ENCODE measurements at places on chromosomes 4 and X.

GRCh38 chr4:154478547-154478946 lies 13.1 kb downstream of the DCHS2 start:
- no peak for DNase-seq

DNA sequence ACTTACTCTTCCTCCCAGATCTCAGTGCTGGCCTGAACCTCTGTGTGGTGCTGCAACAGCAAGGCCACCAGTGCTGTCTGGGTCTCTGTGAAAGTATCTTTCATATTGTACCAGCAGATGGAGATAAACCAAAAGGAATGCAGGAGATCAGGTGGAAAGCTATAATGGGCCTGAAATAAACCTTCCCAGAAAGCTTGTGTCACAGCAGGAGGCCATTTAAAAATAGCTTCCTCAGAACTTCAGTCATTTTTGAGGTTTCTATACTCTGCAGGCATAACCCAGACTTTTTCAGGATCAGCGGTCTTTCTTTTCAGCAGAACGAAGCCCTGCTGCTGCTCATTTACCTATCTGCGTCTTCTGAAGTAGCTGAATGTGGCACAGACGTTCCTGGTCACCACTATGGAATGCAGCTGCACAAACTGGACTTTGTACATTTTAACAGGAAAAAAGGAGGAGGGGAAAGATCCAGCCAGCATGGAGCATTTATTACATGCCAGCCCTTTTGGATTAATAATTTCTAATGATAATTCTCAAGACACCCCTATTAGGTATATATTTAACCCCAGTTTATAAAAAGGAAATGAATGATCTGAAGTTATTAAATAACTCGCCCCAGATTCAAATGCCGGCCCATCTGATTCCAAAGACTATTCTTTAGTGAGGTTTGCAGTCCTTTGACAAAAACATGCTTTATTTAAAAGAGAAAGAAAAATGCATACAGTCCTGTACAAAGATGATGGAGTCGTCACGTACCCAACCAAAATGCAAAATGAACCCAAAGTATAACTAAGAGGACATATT lies 119.7 kb downstream of the NFKB1 start:
- peak; percentile 72 for DNase-seq

GRCh38 chrX:55102754-55103153 lies 13.9 kb downstream of the PAGE2 start:
- no peak for DNase-seq

DNA sequence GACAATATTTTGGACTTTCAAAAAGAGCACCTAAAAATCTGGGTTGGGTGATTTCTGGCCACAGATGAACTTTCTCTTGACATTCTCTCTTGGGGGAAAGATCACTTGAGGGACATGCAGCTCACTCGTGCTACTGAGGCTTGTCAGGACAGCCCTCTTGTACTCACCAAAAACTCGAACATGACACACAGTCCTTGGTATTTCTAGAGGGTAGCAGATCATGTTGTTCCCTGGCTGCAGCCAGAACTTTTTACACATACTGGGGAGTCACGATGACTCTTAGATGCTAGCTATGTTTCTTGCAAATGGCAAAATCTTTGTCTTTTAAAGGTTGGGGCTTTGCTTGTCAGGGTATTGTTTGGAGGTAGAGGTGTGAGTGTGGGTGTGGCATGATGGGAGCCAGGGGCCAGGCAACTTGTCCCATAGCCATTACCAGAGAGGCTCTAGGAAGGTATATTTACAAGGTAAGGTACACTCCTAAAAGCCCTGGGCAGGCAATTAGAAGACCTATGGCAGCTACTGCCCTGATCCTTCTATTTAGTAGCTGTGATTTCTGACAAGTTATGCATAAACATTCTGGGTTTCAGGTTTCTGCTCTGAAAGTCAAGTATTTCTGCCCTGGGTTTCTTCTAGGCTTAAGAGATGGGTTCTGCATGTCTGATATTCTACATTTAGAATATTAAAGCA lies 241.7 kb upstream of the TLL1 start:
- no peak for DNase-seq

DNA sequence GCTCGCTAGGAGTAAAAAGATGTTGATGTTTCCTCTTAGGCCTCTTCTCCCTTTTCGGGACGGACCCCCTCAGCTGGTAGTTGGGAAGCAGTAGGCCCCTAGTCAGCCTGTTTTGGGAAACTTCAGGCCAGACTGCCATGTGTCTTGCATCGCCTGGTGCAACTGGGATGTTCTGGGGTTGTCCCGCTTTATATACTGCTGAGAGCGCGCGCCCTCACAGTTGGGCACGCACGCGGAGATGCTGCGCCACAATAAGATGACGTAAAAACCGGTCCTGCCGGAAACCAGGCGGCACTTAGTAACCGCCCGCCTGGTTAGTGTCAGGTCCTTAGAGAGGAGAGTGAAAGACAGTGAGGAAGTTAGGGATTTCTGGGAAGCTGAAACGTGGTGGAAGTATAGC lies 231.3 kb upstream of the CT83 start:
- no peak for DNase-seq

- no peak for DNase-seq
These were observed 36.8 kb upstream of the ARSD start for GRCh38 chrX:2965965-2966364.

DNA sequence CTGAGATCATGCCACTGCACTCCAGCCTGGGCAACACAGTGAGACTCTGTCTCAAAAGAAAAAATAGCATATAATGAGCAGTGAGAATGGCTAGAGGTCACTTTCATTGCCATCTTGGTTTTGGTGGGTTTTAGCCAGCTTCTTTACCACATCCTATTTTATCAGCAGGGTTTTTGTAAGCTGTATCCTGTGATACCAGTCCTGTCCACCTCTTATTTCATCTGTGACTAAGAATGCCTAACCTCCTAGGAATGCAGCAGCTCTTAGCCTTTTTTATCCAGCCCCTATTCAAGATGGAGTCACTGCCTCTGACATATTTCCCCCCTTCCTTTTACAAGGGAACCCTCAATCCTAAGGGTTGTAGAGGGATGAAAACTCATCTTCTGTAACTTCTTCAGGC lies 26.1 kb upstream of the IGFBP7 start:
- DNase-seq: no peak

DNA sequence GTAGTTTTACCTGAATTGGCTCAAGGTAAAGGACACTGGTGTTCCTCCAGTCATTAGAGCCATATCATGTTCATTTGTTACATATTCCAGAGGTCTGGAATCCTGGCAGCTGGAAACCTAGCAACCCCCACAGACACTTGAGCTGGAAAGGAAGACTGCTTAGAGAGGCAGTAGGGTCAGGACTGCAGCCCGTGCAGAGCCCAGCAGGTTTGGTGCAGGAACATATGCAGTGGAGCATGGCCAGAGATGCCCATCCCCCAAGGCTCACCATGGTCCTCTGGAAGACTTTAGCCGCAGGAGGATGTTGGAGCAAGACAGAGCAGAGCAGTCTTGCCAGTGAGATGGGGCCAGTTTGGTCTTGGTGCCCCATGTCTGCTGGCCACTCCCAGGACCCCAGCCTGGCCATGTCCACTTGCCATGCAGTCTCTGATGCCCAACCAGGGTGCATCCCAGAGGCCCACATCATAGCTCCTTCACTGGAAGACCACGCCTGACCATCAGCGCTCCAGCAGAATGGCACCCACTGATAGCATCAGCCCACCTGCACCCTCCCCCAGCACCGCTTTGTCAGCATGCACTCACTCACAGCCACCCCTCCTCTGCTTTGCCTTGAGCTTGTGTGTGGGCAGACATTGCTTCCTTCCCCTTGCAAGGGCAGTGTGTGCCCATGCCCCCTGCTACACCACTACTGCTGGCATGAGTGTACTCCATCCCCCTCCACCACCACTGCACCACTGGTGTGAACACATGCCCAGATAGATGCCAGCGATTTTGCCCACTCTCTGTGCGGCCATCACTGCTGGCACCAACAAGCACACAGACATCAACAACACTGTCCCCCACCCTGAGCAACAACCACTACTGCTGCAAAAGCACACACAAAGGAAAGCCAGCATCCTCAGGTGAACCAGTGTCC lies 190.3 kb upstream of the SPOCK3 start:
- DNase-seq: no peak
